ENCODE measurements at places on chromosomes 12 and 14.

- no peak for DNase-seq
These were observed 220.7 kb downstream of the PPM1H start for GRCh38 chr12:62714181-62714773.

DNA sequence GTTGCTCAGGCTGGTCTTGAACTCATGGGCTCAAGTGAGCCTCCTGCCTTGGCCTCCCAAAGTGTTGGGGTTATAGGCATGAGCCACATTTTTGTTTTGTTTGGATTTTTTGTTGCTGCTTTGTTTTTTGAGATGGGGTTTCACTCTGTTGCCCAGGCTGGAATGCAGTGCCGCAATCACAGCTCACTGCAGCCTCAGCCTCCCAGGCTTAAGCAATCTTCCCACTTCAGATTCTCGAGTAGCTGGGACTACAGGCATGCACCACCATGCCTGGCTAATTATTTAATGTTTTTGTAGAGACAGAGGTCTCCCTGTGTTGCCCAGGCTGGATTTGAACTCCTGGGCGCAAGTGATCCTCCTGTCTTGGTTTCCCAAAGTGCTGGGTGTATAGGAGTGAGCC is 5.7 kb upstream of the PLEK2 start:
- DNase-seq, result no peak

- no peak for DNase-seq
These were observed 201.0 kb downstream of the SSPN start for GRCh38 chr12:26396402-26396801.

DNA sequence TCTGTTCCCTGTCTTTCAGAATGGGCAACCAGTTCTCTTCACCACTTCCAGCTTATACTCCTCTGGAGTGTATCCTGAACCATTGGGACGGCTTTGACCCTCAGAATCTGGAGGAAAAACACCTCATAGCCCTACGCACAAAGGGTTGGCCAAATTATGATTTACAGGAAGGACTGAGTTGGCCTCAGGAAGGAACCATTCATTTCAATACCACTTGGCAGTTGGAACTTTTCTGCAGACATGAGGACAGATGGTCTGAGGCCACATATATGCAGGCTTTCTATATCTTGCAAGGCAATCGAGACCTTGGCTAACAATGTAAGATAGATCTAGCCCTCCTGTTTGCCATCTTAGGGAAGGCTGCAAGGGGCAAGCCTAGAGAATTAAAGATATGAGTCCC is 24.0 kb downstream of the CLECL1 start:
- no peak for DNase-seq

GRCh38 chr12:111436811-111437210 is 31.1 kb downstream of the SH2B3 start:
- DNase-seq, result no peak

DNA sequence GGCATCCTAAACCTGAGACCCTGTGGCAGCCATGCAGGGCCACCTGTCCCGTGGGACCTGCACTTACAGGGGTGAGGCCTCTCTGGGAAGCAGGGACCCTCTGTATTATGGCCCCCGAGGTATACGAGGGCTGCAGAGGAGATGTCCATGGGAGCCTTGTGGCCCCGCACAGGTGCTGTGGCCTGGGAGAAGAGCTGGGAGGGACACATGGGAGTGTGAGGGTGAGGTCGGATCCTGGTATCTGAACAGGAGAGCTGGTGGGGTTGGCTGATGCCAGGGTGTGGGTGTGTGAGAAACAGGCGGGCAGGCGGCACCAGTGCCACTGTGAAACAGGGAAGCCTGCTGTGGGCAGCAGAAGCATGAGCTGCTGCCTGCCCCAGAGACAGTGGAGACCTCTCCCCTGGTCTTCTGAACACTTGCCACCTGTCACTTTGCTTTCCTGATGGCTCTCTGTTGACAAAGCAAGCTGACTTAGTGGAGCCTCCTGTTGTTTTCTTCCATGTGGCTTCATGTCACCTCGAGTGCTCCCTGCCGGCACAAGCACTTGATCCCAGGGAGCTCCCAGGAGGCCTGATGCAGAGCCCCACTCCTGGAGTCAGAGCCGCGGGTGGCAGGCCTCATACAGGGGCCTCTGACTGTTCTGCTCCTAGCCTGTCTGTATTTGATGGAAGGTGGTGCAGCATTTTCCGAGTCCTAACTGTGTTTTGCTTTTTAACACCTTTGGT is 19.8 kb upstream of the AMN start:
- no peak for DNase-seq
